CD8-positive, alpha-beta memory T cell (primary cell): ENCODE measurements at places on chromosomes 5 and 9. TPM values are rescaled to one million over a fixed set of nuclear protein-coding genes. Genes with fewer than 3 reads are reported as not detected.

DNA sequence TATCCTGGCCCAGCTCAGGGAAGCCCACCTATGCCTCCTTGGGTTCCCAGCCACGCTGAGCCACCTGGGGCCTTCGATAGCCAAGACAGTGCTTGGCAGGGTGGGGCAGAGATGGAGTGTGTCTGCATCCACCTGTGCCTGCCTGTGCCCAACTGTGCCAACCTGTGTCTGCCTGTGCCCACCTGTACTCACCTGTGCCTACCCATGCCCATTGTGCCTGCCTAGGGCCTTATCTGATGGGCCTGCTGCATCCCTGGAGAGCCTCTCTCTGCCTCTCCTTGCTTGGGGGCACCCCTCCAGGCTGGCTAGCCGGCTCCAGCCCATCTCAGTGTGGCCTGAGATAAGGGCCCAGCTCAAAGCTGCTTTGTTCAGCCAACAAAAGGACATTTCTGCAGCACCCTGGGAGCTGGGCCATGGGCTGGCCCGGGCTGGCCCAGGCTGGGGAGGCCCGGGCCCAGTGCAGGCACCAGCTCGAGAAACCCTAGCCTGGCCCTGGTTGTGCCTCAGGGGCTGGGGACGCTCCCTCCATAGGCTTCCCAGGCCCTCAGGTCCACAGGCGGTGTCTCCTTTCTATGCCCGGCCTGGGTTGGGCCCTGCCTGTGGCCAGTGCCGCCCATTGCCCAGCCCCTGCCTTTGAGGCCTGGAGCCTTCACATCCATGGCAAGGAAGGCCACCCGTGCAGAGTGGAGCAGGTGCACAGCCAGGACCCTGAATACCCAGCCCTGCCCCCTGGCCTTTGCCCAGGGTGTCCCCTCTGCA lies 37.3 kb upstream of the NOTCH1 start:
- peaks cover 3% of the 10 kb centered on the region for H3K4me1 ChIP-seq
- H3K27me3 ChIP-seq = no peaks in the 10 kb centered on the region
- no peak overlapping the region for H3K27ac ChIP-seq
- no peak overlapping the region for H3K4me3 ChIP-seq
- no peak for DNase-seq

DNA sequence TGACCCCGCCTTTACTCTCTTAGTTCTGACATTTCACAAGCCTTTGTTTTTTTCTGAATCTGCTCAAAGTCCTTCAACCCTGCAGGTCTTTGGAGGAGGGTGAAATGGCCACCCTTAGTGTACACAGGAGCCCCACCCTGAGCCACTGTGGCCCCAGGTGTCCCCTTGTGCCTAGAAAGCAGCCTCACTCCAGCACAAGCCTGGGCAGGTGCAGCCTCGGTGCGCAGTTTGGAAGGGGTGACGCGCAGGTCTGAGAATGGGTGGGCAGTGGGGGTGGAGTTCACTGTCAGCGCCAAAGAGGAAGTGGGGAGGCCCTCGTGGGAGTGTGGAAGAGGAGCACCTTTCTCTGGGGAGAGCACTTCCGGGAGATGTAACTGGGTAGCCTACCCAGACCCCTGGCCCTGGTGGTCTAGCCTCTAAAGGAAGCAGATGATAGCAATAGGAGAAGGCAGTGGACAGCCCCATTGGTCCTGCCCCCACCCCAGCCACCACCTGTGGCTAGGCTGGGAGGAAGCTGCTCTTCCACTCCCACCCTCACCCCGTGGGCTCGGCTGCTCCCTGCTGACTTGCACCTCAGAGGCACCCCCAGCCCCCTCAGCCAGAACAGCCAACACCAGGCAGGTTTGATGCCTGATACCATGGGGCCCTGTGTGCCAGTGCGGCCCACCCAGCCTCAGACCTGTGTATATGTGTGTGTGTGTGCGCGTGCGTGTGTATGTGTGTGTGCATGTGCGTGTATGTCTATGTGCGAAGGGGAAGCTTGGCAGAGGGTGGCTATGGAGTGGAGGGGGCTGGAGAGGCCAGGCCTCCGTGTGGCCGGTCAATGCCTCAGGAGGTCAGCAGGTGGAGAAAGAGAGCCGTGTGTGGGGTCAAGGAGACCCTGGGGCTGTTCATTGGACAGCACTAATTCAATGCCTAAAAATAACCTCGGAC lies 16.8 kb upstream of the DAB2IP start:
- no peaks in the 10 kb centered on the region for H3K36me3 ChIP-seq
- DNase-seq = no peak
- H3K27me3 ChIP-seq = no peaks in the 10 kb centered on the region
- H3K27ac ChIP-seq = no peak overlapping the region
- H3K4me1 ChIP-seq = no peaks in the 10 kb centered on the region
- no peak overlapping the region for H3K4me3 ChIP-seq

HSD17B3 gene
- total RNA-seq = 0.35 TPM

COL15A1 gene
- not detected for total RNA-seq

FOXE1 gene
- total RNA-seq = 0.07 TPM

ELAVL2 gene
- not detected for total RNA-seq

GLRA1 gene
- total RNA-seq = not detected

TTC39B gene
- 11.3 TPM for total RNA-seq
